Inflammatory macrophage treated with lipopolysaccharide for 4 hours (primary cell): ENCODE measurements at places on chromosomes 5 and 9.

DNA sequence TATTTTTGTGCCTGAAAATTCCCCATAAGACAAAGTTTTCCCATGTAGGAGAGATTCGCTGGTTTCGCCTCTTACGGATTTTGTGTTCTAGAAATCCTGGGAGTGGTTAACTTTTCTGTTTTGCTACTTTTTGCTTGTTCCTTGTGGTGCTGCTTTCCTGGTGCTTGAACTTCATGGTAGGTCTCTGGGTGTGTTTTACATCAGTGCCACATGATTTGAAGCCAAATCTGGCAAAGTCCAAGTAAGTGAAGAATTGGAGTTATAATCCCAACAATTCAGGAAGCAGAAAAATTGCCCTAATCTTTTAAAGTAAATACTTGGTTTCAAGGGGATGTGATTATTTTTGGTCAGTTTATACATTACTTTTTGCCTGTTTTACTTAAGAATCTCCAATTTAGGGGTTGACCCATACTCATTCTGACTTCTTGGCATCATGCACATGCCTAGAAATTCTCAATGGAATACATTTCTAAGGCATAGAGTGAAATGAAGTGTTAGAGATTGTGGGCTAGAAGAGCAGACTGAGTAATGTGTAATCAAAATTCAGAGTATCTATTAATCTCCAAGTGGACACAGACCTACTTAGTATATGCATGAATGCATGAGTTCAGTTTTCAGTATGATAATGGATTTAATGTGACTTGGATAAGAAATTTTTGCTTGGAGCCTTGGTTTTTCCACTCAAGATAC is 189.7 kb downstream of the CSNK1G3 start:
- no peak for DNase-seq

DNA sequence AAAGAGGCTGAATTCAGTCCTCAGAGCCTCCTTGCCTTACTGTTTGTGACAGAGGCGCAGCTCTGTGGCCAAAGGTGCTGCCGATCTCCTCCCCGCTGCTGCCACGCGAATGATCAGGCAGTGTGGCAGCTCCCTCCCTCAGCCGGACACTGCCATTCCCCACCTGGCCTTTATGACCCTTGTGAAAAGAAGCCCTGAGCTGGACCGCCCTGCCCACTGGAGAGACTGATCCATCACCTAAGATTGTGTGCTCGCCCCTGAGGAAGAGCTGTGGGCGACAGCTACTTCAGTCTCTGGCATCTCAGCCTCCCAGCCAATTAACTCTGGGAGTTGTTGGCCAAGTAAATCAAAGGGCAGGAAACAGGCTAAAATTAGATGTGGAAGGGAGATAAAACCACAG is 90.9 kb downstream of the CARTPT start:
- no peak for DNase-seq

GRCh38 chr5:93421987-93422401 is 159.0 kb downstream of the NR2F1-AS1 start:
- DNase-seq = no peak

GRCh38 chr5:67807439-67807888 is 408.1 kb upstream of the PIK3R1 start:
- no peak for DNase-seq

GRCh38 chr9:131433302-131433854 is 39.5 kb downstream of the PRRC2B start:
- DNase-seq = no peak

DNA sequence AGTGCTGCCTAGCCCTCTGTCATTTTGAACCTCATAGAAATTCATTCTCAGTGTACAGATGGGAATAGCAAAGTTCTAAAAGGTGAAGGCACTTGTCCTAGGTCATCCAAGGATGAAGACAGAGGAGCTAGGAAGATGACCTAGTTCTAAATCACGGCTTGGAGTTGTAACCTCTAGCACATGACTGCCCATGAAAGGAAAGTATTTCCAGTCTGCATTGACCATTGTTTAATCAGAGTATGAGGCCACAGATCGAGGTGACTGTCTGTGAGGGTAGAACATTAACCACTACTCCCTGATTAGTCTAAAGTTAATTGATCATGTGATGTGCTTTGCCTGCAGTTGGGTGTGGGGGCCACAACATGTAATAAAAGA is 674 bp upstream of the TNFSF15 start:
- peak; percentile 72 for DNase-seq

- DNase-seq = no peak
These were observed 124.6 kb downstream of the TARS1 start for GRCh38 chr5:33565324-33565723.

DNA sequence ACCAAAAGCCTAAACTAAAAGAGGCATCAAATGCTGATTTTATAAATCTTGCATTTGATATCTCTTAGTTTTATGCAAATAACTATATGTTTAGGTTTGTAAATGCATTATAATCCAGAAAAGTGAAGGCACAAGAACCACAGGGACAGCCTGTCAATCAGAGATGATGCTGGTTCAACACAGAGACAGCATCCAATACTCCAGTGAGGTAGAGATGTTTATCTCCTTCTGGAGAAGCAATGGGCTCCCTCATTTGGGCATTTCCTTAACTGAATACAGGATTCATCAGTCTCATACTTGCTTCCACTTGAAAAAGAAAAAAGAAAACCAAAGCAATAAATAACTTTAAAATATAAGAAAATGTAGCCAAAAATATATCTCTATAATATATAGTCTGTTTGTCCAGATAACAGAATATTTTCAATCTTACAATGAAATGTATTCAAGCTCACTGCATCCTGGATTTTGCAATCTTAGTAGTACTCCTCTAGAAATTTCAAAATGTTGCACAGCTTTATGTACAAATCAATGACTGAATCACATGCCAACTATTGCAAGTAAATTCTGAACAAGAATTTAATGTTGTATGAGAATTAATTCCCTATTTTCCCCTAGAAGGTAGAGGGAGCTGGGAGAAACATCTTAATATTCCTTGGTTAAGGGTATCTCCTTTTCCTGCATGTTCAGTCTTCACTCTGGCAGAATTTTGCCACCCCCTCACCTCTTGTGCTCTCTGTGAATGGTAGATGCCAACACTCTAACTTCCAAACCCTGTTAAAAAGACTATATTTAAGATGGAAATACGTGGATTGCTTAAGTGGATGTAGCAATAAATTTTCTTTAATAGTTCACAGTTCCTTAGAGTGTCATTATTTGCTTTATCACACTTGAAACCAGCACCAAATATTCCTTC is 191.1 kb upstream of the GAS1 start:
- DNase-seq = no peak

DNA sequence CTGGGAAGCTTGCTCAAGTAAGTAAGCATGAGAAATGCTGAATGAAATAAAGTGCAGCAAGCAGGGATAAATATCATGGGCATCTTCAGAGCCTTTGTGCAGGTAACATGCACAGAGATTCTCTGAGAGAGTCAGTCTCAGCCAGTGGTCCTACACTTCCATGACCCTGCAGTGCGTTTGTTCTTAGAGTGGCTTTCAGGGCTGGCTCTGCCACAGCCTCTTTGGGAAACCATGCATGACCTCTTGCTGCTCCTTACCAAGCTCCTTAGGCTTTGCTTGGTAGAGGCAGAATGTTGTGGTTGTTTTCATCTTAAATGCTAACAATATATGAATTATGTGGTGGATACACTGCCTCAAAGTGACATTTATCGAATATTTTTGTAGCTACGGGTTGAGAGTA is 5.4 kb downstream of the SYK start:
- no peak for DNase-seq

DNA sequence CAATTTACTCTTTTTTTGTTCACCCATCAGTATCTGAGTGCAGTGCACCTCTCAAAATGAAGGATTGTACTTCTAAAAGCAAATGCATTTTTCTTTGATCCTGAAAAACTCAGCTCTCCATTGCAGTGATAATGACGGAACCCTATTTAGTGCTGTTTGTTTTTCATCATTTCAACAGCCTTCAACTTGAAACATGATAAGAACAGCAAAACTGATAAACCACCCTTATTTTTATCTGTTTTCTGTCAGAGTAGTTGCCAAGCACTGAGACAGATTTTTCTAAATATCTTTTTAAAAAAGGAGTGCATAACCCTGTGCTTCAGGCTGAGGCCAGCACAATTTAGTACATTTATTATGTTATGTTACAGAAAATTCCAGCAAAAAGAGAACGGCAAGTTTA is 549.8 kb upstream of the DMAC1 start:
- DNase-seq = no peak

- no peak for DNase-seq
These were observed 14.3 kb upstream of the ANXA1 start for GRCh38 chr9:73137286-73137899.

DNA sequence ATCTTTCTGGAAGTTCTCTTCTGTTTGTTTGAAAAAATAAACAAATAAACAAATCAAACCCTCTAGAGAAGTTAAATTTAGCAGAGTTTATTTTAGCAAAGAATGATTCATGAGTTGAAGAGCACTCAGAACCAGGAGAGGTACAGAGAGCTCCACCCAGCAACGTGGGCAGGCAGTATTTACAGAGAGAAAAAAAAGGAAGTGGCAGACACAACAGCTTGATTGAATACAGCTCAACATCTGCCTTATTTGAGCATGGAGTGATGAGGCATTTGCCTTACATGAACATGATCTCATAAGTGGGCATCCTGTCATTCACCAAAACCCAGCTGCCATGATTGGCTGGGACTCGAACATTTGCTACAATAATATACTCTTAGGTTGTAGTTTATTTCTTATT is 381.6 kb upstream of the ADAMTS16 start:
- DNase-seq = no peak

DNA sequence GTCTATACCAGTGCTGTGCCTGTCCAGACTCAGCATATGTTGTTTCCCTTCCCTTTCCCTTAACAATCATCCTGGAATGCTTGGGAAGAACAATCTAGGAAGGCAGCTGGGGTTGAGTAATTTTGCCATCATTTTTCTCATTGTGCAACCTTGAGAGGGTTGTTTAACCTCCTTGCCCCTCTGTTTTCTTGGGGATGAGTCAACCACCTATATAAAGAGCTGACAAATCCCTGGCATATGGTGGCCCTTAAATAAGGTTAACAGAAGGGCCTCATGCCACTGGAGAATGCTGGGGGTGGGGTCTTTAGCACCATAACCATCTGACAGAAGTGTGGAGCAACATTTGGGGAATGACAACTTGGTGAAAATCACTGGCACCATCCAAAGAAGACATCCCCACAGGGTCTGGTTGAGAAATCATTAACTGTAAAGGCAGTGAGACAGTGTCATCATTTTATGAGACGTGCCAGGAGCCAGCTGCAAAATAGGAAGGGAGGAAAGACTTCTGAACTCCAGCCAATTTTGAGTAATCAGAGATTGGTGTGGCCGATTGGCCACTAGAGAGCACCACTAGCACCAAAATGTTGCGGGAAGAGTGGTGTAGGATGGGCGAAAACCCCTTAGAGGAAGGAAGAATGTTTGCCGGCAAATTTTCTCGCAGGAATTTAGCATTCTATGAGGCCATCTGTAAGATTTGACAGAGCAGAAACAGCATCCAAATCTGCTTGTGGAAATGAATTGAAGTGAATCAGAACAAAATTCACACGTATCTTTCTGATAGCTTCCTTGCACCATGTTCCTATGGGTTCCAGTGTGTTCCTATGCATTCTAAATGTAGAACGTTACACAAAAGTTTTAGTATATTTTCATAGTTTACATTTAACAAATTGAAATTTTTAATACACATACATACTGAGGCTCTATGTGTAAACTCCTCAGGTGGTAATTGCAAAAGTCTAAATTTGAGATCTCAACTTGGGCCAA is 113.8 kb downstream of the MSX2 start:
- no peak for DNase-seq

DNA sequence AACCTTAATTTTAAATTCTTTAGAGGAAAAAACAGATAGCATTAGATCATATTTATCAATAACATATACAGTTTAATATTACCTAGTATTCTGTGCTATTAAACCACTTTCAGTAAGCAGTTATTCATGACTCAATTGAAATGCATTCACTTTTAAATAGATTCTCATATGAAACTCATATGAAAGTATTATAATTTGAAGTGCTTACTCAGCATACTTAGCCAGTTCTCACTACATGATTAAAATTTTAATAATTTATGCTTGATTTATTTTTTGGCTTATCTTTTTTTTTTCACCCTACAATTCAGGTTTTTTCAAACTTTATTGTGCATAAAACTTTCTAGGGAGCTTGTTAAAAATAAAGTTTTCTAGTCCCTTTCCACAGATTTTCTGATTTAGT is 694.9 kb upstream of the CDH9 start:
- DNase-seq = no peak

DNA sequence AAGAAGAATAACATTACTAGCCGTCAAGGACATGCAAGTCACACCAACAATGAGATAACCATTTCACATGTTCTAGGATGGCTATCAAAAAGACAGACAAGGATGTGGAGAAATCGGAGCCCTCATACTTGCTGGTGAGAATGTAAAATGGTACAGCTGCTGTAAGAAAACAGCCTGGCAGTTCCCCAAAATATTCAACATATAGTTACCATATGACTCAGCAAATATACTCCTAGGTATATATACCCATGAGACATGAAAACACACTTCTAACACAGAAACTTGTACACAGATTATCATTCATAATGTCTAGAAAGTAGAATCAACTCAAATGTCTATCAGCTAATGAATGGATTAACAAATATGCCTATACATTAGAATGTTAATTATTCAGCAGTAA is 105.4 kb upstream of the PCAT7 start:
- no peak for DNase-seq

GRCh38 chr9:120402741-120403542 is 177.0 kb downstream of the CDK5RAP2 start:
- DNase-seq = peak; percentile 71
